ENCODE measurements at places on chromosomes 2 and 18.

DNA sequence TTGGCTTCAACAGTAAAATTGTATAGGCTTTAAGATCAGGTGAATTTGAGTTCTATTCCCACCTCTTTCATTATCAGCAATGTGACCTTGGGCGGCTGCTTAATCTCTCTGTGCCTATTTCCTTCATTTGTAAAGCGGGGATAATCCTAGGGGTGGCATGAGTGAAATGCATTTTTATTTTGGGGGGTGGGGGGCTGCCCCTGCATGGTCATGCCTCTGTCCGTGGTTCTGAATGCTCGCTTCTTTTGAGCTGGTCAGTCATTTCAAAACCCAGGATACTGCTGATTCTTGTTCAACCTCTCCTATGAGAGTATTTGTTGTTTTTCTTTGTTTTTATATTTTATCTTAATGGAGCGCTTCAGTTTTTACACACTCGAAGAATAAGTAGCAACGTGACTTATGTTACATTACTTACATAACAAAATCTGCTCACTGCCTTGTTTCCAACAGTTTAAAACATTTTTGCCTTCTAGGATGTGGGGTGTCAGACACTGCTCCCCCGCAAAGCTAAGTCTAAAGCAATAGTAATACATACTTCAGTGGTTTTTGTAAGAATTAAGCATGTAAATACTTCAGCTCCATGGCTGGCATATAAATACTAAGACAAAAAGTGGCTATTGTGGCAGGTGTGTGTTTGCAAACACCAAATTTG is 152.6 kb upstream of the PELI1 start:
- no peak for DNase-seq

DNA sequence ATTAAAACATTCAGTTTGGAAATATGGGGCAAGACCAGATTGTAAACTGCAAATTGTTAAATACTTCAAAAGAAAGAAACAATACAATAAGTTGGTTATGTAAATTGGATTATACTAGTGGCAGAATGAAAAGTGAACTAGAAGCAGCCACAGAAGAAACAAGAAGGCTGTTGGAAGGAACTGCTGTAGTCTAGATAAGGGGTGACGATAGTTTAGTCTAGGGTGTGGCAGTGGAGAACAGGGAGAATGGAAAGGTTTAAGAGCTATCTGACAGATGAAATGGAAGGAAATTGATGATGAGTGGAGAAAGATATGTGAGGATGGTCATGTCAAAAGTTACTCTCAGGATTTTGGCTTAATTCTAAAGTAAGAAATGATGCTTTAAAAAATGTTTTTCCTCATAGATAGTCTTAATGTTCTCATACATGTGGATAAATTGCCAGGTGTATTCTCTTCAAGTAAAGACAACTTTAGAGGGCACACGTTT is 179.7 kb downstream of the GPD2 start:
- no peak for DNase-seq

- DNase-seq, result no peak
These were observed 245.2 kb upstream of the GULP1 start for GRCh38 chr2:188046437-188046836.

- no peak for DNase-seq
These were observed 5.7 kb downstream of the SLC40A1 start for GRCh38 chr2:189574793-189575475.

DNA sequence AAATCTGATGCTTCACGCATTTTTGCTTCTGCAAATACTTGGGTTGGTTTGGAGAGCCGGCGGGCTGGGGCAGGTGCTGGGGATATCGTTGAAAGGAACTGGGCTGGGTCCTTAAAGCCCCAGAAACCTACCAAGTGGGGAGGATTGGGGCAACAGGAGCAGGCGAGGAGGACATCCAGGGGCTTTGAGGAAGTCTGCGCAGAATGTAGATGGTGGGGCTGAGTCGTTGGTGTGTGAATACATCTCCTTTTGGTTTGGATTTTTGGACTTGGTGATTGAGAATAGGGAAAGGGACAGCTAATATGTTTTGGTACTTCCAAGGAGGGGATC is 1.1 kb downstream of the DCC start:
- no peak for DNase-seq

Data from RPMI8226 (cell line).